Activated CD8-positive, alpha-beta memory T cell treated with anti-CD3 and anti-CD28 coated beads for 1 hour (primary cell): ENCODE measurements at places on chromosomes 1 and 21.

- DNase-seq = no peak
These were observed 18.8 kb upstream of the GPR137B start for GRCh38 chr1:236123563-236123962.

DNA sequence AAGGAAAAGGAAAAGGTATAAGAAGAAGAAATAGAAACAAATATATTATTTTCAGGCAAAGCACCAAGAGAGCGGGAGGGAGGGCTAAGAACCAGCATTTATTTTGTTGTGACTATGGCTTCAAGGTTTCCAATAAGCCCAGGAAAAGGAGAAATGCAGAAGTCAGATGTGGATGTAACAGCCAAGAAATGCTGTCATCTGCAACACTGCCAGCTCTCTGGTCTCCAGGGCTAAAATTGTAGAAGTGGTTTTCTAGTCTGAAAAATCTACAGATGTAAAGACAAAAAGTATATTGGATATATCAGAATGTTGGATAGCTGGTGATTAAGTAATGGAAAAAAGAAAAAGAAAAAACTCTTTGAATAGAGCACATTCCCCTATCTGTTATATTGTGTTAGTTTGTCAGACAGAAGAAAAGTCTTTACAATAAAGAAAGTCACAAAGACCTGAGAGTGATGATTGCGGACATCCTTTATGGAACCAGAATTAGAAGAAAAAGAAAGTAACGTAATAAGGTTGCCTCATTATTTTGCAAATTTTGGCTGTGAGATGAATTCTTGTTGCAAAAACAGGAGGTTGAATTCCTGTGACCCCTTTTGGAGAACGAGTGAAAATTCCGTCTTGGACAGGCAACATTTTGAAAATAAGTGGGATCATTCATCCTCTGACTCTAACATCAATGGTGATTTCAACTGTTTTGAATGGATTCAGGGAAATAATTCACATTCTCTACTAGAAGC lies 938.1 kb downstream of the TTLL7 start:
- no peak for DNase-seq

DNA sequence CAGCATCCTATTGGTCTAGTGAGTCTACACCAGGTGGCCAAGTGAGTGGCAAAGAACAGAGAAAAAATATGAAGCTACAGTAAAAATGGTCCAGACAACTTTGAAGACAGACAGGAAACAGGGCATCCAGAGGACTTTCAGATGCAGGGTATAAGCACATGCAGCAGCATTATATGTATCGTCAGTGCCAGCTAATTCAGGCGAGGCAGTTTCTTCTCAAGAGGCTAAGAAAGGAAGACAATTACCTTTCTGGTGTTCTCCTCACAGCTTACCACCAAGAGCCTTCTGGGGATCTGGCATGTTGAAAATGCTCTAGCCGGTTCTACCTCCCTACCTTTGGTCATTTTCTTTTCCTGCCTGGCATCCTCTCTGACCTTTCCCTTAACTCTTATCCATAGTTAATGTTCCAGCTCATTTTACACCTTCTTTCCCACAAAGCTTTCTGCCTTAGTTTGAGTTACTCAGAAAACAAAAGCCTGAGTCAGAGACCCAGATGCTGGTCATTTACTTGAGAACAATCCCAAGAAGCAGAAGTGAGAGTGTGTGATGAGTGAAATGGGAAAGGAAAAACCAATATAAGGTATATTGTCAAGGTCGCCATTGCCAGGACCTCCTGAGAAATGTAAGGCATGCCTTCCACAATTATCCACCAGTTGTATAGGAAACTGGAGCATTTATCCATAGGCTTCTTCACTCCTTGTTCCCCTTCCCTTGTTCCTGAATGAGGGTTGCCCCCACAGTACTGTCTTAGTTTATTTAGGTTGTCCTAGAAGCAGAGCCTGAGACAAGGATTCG lies 444.1 kb downstream of the PLPP3 start:
- no peak for DNase-seq

DNA sequence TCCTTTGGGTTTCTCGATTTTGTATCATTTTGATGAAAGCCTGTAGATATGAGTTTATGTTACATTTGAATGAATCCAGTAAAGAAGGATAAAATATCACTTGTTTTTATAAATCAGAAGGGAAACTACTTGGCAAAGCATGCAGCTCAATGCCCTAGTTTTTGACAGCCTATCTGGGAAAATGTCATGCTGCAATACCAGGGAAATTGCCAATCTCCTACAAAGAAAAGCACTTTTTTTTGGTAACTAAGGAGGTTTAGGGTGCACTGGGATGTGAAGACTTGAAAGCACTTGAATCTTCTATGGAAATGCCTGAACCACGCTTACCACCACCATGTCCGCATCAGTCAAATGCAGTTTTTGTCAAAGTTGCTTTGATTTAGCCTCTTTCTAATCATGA lies 446.9 kb upstream of the LRRC7 start:
- no peak for DNase-seq

- DNase-seq = no peak
These were observed 85.5 kb downstream of the CLIC4 start for GRCh38 chr1:24830680-24831272.

GRCh38 chr21:15631342-15631741 lies 98.4 kb upstream of the USP25 start:
- no peak for DNase-seq

- no peak for DNase-seq
These were observed 15.5 kb downstream of the AZIN2 start for GRCh38 chr1:33096363-33097005.

- DNase-seq = no peak
These were observed 69.7 kb downstream of the ADSS2 start for GRCh38 chr1:244381878-244382565.

DNA sequence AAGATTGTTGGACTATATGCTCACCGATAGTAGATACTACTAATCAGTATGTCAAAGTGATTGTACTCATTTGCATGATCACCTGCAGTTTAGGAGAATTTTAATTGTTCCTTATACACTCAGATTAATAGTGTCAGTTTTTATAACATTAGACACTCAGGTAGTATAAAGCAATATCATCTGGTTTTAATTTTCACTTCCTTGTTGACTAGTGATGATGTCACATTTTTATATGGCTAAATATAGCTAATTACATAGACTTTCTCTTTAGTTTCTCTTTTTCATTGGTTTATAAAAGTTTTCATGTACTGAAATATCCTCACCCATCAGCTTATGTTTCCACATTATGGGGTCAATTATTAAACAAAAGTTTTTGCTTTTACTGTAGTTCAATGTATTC lies 1332.4 kb upstream of the ADGRL2 start:
- DNase-seq = no peak

DNA sequence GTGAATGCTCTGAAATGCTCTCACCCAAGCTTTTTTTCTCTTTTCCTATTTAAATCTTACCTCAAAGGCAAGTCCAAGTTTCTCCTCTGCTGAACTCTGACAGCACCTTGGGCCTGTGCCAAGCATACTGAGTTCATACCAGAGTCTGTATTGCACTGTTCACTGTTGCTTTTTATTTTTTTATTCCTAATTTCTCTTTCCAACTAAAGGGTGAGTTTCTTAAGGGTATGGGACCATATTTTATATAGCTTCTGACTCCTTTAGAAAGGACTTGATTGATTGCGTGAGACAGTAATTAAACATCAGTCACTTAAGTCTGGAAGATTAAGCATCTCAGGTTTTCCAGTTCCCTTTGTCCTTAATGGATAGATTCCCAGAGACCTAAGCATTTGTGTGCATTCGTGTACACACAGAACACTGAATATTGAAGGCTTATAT lies 69.9 kb downstream of the CACHD1 start:
- no peak for DNase-seq

DNA sequence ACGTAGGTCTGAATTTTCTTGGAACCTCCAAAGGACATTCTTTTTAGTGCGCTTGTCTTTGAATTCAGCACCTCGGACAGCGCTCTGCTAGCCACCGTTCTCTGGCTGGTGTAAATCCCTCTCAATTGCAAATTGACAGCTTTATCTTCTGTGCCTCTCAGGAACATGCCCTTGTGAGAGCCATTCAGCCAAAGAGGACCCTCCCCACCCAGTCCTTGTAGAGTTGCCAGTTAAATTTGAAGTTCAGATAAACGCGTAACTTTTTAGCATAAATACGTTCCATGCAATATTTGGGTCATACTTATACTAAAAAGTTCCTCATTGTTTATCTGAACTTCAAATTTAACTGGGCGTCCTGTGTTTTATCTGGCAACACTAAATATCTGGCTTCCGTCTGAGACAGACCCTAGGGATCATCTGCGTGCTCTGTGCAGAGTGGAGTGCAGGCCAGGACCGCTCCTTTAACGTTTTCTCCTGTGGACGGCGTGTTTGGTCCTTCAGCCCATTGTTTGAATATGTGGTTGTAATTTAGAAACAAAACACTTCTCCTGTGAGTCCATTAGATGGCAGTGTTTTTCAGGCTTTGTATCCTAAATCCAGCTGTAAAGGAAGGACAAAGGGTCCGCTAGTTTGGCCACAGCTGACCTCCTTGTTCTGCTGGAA lies 7.0 kb downstream of the KCNAB2 start:
- no peak for DNase-seq

DNA sequence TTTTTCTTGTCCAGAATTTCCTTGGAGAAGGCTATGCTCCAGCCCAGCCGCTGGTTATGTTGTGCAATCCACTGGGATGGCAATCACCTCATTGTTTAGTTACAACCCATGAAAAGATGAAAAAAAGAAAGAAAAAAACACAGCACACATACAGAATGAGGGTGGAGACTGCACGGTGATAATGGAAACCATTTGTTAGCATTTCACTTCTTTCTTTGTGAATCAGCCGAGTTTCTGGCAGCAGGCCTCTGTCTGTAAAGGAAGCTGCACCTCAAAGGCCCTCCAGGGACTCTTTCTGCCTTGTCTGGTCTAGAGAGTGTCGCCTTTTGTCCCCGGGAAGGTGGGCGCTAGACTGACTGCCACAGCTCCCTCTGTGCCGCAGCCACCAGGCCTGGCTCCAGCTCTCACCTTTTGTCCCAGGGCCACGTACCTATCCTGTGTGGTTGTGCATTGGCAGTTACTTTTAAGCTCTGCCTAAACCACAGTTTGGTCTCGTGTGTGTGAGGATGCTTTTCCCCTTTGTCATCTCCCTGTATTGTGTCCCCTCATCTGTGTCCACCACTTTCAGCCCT lies 35.6 kb downstream of the NGF start:
- DNase-seq = no peak

DNA sequence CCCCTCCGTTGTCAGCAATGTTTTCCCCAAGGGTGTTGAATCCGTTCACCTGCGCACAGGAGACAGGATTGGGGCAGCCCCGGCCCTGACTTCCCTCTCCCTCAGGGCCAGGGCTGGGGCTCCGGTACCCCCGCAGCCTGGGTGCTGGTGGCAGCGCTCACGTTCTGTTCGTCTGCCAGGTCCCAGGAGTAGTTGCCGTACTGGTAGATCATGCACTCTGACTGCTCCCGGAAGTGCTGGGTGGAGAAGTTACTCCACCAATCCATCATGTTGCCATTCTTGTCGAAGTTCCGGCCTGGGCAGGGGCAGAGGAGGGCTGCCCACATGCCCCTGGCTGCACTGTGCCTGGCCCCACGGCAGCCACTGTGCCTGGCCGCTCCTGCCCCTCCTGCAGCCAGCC lies 6.1 kb downstream of the PRXL2B start:
- DNase-seq = no peak

GRCh38 chr1:101193733-101194169 lies 43.1 kb upstream of the S1PR1 start:
- no peak for DNase-seq

DNA sequence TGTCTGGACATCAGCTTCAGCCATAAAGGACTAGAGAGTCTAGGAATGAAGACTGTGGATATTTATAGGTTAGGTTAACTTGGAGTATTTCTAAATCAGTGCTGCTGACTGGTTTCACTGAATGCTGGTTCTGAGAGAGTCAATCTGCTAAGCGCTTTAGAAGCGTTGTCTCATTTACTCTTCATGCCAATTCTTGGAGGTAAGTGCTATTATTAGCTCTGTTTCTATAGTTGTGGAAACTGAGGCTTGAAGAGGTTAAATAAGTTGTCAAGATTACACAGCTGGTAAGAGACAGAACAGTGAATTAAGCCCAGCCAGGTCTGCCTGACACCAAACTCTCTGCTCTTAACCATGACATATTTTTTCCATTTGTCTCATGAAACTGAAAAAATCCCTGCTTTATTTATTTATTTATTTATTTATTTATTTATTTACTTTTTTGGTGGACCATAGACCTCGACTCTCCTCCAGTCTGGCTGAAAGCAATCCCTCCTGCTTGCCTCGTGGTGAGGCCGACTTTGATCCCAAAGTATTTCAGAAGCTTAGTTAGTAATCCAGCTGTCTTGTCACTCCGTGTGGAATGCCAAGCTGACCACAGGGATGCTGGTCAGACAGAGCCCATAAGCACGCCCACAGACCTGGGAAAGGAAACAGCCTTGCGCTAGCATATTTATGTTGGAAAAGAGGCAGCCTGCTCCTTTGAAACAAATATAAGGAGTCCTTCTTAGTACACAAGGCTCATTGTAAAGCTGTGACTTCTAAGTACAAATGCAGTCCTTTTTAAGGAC lies 16.9 kb downstream of the NTMT2 start:
- no peak for DNase-seq

GRCh38 chr1:228108742-228109072 lies 392 bp downstream of the MRPL55 start:
- no peak for DNase-seq
